ENCODE measurements at places on chromosomes 2 and 18.

- no peak for DNase-seq
Measured at GRCh38 chr2:224577541-224577940, 7.6 kb downstream of the CUL3 start.

DNA sequence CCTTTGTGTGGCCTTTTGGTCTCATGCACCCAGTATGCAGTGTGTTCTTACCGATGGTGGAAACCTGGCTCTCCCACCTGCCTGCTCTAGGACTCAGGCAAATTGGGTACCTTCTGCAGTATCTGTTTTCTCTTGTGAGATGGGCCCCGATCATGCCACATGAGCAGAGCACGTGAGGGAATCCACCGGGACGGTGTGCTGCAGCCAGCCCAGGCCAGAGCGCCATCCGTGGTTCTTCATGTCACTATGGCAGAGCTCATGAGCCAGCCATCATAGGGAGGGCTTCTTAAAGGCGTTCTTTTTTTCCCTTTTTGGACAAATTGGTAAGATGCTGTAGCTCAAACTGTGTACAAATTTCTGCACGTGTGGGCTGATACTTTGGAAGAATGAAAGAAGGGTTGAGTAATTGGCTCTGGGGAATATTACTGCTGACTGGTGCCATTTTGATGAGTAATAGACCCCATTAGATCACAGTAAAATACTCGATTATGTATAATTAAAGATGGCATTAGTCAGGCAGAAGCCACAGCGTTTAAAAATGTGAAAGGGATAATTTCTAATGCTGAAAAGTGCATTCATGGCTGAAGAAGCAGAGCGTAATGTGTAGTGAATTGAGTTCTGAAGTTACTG, 19.2 kb downstream of the SH3RF3 start:
- no peak for DNase-seq

DNA sequence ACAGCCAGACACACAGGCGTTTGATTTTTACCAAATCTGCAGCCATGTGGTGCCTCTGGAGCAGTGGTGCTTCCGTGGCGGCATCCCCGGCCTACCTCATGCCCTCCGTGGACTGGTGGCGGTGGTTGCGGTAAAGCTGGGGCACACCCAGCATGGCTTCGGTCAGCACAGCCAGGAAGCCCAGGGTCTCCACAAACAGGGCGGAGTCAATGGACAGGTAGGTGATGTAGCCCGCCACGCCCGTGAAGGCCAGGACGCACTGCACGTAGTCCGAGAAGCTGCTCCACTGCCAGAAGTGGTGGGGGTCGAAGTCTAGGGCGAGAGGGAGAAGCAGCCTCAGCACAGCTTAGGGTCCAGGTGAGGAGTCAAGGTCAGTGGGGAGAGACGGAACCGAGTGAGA, 32.4 kb downstream of the SLC66A2 start:
- DNase-seq: no peak

GRCh38 chr2:76478266-76479035, 767.7 kb upstream of the GCFC2 start:
- DNase-seq: no peak

- DNase-seq: peak; percentile 61
Measured at GRCh38 chr2:206642075-206643025, at the start of gene FAM237A. TSS of gene FAM237A (plus strand) at chr2:206642487. CDS start at chr2:206644237, 1,750 bp downstream.

GRCh38 chr2:201228271-201228911, 31.9 kb upstream of the CASP8 start:
- no peak for DNase-seq

DNA sequence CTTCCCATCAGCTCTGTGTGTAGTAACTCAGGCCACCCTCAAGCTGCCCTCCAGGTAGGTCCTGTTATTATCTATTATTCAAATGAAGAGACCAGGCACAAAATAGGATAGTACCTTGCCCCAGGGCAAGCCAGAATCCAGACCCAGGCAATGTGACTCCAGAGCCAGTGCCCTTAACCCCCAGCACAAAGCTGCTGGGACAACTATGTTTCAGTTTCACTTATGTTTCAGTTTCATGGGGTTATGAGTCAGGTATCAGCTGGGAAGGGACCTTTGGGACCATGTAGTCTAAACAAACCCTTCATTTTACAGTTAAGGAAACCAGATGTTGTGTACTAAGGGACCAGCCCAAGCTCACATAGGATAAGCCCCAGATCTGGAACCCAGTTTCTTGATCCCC, 10.0 kb downstream of the HK2 start:
- DNase-seq: no peak

DNA sequence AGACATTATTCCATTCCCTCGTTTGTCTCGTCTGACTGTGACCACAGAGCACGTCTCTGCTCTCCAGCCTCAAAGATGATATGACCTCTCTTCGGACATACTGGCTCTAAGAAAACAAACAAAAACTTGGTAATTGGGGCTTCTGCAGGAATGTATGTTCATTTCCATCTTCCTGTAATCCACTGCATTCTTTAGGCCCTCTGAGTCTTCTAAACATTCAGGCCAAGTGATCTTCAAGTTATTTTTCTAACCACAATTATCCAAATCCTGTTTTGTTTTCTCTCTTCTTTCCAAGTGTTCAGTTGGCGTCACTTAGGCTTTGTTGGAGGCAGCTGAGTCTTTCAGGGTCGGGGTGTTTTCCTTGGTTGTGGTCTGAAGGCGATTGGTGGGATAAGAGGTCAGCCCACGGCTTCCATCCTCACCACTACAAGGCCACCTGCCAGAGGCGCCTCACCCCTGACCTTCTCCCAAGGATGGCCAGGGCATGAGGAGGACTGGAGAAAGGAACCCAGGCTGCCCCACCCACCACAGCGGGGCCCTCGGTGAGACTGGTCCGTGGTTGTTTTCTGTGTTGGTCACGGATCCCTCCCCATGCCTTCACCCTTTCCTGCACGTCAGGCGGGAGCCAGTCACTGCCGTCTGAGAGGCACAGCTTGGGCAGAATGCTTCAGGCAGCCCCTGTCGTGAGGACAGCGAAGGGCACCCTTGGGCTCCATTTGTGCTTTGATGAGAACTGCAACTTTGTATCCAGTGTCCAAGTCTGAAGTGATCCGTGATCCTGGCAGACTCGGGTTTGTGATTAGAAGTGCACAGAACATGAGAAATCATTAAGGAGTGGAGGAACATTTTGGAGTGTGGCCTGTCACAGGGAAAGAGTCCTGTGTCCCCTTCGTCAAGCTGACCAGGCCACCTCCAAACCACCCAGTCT, 88.6 kb upstream of the FHL2 start:
- no peak for DNase-seq

DNA sequence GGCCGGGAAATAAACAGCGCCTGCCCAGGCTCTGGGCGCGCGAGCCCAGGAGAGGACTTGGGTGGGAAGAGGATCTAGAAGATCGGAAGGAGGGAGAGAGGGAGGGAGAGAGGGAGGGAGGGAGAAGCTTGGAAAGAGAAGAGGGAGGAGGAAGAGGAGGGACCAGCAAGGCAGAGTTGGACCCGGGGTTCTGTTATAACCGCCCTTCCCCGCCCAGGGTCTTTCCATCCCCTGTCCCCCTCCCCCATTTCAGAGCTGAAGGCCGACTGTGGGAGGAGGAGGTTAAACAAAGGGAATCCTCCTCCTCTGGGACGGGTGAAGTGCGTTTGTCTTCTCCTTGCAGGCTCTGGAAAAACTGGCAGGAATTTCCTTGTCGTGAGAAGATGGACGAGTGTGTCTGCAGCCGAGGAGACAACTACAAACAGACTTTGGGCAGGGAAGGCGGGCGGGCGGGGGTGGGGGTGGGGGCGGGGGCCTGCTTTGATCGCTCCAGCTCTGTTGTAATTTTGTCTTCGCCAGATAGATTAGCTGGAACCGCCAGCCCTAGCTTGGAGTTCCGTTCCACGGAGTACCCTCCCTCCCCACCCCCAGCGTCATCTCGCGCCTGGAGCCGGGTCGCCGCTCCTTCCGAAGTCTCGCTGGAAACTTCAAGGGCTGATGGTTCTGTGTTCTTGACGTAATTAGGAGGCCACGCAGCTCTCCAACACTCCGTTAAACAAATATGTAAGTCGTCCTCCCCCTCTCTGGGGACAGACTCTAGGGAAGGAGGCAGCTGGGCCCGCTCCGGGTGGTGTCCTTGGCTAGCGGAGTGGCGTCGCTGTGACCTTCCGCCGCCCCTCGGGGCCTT, 6.4 kb upstream of the SP9 start:
- DNase-seq: no peak

GRCh38 chr2:187165936-187166610, 282.0 kb downstream of the CALCRL start:
- no peak for DNase-seq

DNA sequence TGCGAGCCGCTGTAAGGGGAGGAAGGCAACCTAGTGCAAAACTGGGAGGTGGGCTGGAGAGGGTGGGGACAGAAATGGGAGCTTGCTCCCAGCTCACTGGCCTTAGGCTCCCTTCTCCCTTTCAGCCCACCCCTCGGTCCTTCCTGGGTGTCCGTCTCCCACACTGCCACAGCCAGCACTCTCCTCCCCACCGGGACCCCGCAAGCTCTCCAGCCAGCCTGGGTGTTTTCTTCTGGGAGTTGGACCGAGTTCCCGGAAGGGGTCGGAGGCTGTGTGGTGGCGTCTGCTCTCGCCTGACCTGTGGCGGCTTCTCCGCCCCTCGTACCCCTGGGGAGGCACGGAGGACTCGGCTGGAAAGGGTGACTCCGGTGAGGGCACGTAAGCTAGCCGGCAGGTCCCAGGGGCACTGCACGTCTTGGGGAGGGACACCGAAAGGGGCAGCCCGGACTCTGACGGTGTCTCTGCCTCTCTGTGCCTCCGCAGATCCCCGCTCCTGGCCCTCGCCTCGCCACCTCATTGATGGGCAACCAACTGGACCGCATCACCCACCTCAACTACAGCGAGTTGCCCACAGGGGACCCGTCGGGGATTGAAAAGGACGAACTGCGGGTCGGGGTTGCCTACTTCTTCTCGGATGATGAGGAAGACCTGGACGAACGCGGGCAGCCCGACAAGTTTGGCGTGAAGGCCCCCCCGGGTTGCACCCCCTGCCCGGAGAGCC, 1.1 kb downstream of the LRATD1 start:
- no peak for DNase-seq

GRCh38 chr2:128389388-128390086, 70.9 kb upstream of the HS6ST1 start:
- no peak for DNase-seq
